ENCODE measurements at places on chromosomes 11 and 22.

GRCh38 chr11:61027141-61027840 is 55.8 kb downstream of the CD6 start:
- DNase-seq: peak; percentile 37

- peak; percentile 3 for DNase-seq
These were observed 47.5 kb downstream of the RTL6 start for GRCh38 chr22:44450503-44450902.

DNA sequence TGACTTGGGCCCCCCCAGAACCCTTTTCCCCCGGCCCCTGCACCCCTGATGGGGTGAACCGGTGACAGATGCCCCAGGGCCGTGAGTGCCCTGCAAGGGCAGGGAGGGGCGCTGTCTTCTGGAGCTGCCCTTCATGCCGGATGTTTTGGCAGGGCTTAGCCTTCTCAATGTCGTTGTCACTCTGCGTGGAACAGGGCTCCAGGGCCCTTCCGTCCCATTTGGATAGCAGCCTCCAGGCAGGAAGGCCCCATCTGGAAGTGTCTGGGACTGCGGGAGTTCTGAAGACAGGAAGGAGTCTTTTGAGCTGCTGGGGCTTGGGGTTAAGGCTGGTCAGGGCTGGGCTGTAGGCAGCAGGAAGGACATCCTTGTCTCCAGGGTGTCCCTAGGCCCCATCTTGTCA is 4.6 kb downstream of the FRMD8 start:
- no peak for DNase-seq

DNA sequence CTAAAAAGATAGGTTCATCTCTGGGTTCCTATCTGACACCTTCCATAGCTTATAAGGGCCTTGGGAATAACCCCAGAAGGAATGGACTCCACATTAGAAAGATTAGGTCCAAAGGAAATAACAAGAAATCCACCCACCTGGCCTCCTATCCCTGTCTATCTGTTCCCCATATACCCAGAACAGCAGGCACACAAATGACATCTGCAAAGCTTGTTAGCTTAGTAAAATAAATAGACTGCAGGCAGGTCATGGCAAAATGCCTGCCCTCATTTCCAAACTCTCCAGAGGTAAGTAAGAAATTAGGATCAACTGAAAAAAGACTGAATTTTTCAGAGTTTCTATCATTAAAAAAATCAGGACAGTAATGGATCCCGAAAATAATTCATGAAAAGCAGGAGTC is 489.5 kb downstream of the DLG2 start:
- DNase-seq: no peak

- no peak for DNase-seq
These were observed 64.9 kb downstream of the SVIP start for GRCh38 chr11:22764735-22765134.

- DNase-seq: no peak
These were observed 121.5 kb downstream of the CEP164 start for GRCh38 chr11:117449111-117449693.
